ENCODE measurements at places on chromosomes 1 and 21. TPM values are rescaled to one million over a fixed set of nuclear protein-coding genes. Genes with fewer than 3 reads are reported as not detected.

GRCh38 chr1:202625416-202626360, 84.6 kb downstream of the SYT2 start:
- peak; percentile 63 for DNase-seq

GJA9 gene
- polyA plus RNA-seq: not detected

DNA sequence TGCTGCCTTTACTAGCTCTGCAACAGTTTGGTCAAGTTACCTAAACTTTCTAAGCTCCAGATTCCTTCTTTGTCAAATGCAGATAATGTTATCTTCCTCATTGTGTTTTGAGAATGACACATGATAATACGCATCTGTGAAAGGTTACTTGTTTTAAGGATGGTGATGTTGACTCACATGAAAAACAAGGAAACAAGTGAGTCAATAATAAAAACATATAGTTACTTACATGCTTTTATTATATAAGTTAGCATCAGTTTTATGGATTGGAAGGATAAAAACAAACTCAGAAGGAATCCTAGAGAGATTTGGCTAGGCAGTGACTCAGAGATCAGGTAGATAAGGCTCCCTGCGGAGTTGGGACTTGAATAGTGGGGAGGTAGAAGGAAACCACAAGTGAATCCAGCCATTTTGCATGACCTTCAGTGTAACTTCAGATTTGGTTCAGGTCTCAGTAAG, 144.6 kb downstream of the LMO4 start:
- DNase-seq: no peak

- no peak for DNase-seq
Observed at GRCh38 chr1:198047913-198048312, 108.9 kb upstream of the NEK7 start.

- no peak for DNase-seq
Observed at GRCh38 chr1:81752840-81753239, 47.9 kb upstream of the ADGRL2 start.

BTBD19 gene
- 12.5 TPM for polyA plus RNA-seq

- no peak for DNase-seq
Observed at GRCh38 chr1:117783606-117784396, 145.6 kb downstream of the GDAP2 start.

DNA sequence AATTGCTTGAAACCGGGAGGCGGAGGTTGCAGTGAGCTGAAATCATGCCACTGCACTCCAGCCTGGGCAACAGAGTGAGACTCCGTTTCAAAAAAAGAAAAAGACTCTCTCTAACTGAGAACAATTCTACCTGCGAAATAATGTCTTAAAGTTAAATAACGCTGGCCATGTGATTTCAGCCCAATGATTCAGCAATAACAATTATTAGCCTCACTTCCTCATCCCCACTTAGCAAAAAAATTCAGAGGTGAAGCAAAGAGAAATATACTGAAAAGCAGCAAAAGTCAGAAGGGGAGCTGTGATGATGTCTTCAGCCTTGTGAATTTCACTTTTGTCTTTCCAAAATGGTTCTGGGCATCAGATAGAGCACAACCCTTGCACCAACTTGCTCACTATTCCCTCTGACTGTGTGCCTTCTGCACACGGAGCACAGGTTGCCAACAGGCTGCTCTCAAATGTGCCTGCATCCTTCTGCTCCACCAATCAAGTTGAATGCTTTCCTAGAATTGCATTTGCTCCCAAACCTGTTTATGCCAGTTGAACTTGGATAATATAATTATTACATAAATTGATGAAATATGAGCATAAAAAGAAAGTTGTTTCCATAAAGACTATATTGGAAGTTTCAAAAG, 79.8 kb upstream of the IPO9 start:
- DNase-seq: no peak

- DNase-seq: no peak
Observed at GRCh38 chr1:88519156-88519555, 164.9 kb upstream of the PKN2 start.

GRCh38 chr1:97245026-97245425, 523.4 kb downstream of the PTBP2 start:
- DNase-seq: no peak

- DNase-seq: peak; percentile 33
Observed at GRCh38 chr1:40344597-40344996, 27.5 kb upstream of the COL9A2 start.

KCNT2 gene
- polyA plus RNA-seq: 0.26 TPM

GJA4 gene
- polyA plus RNA-seq: 20.3 TPM

GRCh38 chr1:17023573-17023972, 11.8 kb upstream of the ATP13A2 start:
- no peak for DNase-seq

EXOSC10 gene
- 34.7 TPM for polyA plus RNA-seq

GRCh38 chr1:17711941-17712340, 43.2 kb upstream of the ACTL8 start:
- no peak for DNase-seq

DNA sequence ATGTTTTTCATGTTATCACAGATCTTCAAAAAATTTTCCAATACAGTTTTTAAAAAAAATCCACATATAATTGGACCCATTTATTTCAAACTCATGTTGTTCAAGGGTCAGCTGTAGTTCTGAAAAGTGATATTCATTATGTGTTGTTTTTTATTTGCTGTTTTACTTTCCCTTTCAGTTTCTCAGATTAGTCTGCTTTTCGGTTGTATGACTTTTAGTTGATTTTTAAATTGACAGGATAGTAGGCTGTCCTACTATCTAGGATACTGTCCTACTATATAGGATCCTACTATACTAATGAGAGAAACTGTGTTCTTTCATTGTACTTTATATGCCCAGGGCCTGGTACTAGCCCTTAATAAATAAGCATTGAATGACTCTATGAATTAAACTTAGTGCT, 33.6 kb upstream of the GPR52 start:
- DNase-seq: no peak

GSTM5 gene
- 2.9 TPM for polyA plus RNA-seq

DNA sequence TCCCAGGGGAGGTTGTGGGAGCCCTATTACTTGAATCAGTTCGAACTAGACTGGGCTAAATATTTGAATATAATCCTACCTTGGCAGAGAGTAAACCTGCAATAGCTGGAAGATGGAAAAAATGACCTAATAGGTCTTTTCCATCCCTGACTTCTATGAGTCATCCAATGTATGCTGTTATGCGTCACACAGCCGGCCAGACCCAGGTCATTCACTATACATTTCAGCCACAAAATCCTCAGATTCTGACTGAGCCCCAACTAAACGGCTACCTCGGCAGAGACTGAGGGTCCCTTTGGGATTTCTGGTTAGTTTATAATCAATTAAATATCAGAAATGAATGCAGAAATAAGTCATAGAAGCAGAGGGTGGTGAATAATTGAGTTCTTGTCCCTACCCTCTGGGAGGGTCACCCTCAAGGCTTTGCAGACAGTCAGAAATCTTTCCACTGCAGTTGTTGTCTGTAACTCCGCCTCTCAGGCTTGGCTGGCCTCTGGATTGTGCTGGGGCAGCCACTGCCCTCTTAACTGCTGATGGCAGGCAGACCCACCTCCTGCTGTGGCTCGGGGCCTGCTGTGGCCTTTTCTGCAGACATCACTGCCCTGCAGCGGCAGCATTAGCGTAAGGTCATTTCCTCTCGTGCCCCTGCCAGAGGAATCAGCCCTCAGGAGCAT, 240.5 kb downstream of the TGFB2 start:
- DNase-seq: peak; percentile 6

DNA sequence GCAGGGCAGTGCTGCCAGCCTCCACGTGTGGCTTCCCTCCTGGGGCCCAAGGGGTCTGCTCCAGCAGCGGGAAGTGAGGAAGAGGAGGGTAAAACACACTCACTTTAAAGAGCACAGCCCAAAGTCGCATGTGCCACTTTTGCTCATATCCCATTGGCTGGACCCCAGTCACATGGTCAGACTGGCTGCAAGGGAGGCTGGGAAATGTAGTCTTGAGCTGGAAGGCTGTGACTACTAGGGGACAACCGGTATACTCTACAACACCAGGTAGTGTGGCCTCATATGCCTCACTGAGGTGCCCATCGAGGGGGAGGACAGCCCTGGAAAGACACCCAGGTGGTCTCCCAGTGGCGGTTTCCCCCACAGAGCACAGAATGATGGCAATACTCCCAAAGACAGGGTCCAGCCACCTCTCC, 45.2 kb downstream of the CAMK2N1 start:
- peak; percentile 42 for DNase-seq

KRTAP19-6 gene
- polyA plus RNA-seq: not detected

DNA sequence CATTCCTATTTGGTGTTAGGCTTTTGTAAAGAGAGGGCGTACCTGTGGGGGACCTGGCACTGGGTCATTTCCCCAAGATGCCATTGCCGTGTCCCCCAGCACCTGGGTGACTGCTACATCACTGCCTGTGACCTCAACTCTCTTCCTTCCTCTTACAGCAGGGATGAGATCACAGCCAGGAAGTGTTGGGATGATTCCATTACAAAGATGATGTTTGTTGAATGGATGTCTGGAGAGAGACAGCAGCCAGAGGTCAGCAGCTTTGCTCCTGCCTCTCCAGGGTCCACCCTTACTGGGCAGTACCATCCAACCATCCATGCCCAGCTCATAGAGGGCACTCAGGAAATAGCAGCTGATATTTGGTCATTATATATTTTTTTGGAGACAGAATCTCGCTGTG, 35.1 kb downstream of the TMEM51 start:
- no peak for DNase-seq

TBX19 gene
- 0.59 TPM for polyA plus RNA-seq

DNA sequence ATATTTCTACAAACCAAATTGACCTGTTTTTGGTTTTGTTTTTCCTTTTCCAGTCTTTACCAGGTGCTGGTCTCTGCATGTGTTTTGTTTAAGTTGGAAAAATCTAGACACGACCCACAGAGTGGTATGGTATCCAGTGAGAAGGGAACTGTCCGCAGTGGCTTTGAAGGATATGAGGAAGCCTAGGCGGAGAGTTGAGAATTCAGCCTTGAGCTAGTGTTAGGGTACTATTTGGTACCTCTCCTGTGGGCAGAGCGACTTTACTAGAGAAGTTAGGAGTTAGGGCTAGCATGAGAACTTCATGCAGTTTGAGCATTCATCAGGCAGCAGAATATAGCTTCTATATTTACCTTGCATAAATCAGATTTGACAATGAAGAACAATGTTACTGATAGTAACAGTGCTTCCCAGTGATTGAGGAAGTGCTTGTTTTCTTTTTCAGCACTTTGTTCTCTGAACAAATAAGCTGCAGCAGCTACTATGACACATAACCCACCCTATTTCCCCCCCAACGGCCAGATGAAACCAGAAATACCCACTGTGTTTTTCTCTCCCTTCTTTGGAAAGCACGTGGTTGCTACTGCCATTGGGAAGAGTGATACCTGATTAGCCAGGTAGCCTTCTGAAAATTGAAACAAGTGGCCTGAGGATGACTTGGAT, 19.0 kb downstream of the MRPS6 start:
- DNase-seq: no peak

SEMA4A gene
- polyA plus RNA-seq: 2.0 TPM

RBM11 gene
- not detected for polyA plus RNA-seq

FCRLB gene
- polyA plus RNA-seq: 0.22 TPM

PLPP3 gene
- polyA plus RNA-seq: 61.2 TPM

REN gene
- not detected for polyA plus RNA-seq

DNA sequence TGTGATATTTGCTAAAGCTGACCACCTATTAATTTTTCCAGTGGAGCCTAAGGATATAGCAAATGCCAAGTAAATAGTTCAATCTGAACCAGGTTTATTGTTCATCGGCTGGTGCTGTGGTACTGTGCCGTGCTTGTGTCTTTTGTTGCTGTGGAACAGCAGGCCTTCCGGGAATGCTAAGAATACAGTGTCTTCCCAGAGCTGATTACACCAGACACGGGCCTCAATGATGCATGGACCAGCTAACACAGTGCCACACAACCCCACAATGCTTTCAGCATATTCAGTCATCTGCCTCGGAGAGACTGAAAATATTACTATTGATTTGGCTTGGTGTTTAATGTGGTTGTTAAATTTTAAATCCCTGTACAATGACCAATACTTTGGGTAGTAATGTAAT, 415.4 kb downstream of the PTBP2 start:
- DNase-seq: no peak

GRCh38 chr1:228087771-228088251, 5.3 kb downstream of the ARF1 start:
- no peak for DNase-seq

DNA sequence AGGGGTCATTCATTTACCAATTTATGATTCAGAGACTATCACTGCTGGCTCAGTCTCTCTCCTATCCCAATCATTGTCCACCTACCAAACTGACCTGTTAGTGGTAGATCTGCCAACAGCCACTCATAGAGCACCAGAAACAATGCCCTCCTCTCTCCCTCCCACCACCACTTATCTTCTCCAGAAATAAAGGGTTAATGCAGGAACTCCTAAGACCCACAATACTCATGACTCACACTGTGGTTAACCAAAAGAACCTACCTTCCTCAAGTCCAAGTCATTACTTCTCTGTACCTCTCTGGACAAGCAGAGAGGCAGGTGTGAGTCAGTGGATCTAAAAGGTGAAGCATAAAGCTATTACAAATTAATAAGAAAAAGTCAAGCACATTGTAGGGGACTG, 40.9 kb upstream of the CAMK1G start:
- no peak for DNase-seq

- peak; percentile 81 for DNase-seq
Observed at GRCh38 chr1:178931858-178932551, 61.1 kb upstream of the ANGPTL1 start.

RSPH1 gene
- polyA plus RNA-seq: 0.06 TPM

DNA sequence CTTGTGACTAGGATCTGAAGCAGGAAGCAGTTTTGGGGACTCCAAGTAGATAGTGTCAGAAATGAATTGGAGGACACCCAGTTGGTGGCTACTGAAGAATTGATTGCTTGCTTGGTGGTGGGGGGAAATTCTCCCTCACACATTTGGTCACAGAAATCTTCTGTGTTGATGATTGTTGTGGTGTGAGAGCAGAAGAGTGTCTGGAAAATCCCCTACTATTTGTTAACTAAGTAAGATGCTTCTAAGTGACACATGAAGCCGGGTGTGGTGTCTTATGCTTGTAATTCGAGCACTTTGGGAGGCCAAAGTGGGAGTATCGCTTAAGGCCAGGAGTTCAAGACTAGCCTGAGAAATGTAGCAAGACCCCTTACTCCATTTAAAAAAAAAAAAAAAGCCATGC, 22.5 kb upstream of the IPP start:
- DNase-seq: no peak

CD53 gene
- 5.6 TPM for polyA plus RNA-seq

SYTL1 gene
- polyA plus RNA-seq: 2.5 TPM

DNA sequence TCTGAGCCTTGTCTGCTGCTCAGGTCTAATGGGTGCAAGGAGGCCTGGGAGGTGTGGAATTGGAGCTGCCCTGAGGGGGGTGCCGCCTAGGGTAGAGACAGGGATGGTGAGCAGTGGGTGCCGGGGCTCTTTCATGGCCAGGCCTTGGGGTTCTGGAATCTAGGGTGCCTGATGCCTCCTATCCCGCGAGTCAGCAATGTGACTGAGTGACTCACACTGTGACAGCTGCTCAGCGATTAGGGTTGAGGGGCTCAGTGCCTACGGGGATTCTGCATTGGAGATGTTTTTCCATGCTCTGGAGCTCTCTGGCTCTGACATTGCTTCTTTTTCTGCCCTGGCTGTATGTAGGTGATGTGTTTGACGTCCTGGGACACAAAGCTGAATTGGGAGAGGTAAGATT, 16.8 kb downstream of the ATP8B2 start:
- no peak for DNase-seq

NECTIN4 gene
- polyA plus RNA-seq: not detected

SYNC gene
- 10.5 TPM for polyA plus RNA-seq

Data from heart right ventricle (tissue), 16 donors.